ENCODE measurements at places on chromosomes 12 and 14. TPM values are rescaled to one million over a fixed set of nuclear protein-coding genes. Genes with fewer than 3 reads are reported as not detected.

The CLEC6A gene
- not detected for total RNA-seq

The PLEKHH1 gene
- total RNA-seq = 17.1 TPM

The GUCY2C gene
- 47.6 TPM for total RNA-seq

The SOAT2 gene
- total RNA-seq = 21.8 TPM

DNA sequence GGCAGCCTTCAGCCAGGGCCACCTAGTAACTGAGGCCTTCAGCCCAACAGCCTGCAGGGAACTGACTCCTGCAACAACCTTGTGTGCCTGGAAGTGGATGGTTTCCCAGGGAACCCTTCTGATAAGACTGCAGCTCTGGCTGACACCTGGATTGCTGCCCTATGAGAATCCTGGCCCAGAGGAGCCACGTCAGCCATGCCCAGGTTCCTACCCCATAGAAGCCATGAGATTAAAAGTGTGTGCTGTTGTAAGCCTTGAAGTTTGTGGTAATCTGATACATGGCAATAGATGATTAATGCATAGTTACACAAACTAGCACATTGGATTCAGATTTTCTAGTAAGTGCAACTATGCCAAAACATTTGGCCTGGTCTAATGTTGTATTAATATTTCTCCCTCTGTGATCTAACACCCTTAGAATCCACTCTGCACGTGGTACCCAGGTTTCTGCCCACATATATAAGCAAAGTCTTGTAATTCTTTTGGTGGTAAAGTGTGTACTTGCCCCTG, 64.8 kb upstream of the BEGAIN start:
- no peak for DNase-seq
- no peak overlapping the region for H3K4me3 ChIP-seq
- peaks cover 6% of the 10 kb centered on the region for H3K4me1 ChIP-seq
- no peaks in the 10 kb centered on the region for H3K27me3 ChIP-seq
- no peaks in the 10 kb centered on the region for H3K36me3 ChIP-seq

DNA sequence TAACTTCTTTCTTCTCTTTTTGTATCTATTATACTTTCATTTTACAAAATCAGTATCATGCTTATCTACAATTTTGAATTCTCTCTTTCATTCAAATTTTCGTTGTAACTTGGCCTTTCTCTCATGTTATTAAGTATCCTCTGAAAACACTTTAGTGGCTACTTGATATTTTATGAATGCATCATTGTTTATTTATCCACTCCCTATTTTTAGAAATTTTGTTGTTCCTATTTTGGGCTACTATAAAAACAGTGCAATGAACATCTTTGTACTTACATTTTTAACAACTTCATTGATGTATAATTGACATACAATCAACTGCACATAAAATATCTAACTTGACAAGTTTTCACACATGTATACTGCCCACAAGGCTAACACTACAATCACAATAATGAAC, 44.0 kb upstream of the AMIGO2 start:
- no peak overlapping the region for H3K4me3 ChIP-seq
- no peak for DNase-seq
- no peaks in the 10 kb centered on the region for H3K27me3 ChIP-seq
- H3K36me3 ChIP-seq = no peaks in the 10 kb centered on the region
- H3K4me1 ChIP-seq = no peaks in the 10 kb centered on the region

DNA sequence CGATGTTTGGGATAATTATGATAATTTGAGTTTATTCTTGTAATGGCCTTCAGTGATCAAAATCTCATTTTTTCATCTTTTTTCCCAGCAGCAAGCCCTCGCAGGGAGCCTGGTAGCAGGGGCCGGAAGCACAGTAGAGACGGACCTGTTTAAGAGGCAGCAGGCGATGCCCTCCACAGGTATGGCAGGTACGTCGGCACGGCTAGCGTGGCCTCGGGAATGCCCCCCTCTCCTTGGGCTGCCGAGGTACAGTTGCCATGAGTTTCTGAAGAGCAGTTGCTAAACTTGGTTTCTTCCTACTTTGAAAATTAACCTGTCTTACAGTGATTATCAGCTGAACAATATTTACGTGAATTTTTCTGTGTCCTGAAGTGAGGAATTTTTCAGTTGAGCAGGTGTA, 29.9 kb downstream of the EP400 start:
- H3K4me1 ChIP-seq = no peaks in the 10 kb centered on the region
- H3K4me3 ChIP-seq = no peak overlapping the region
- no peaks in the 10 kb centered on the region for H3K36me3 ChIP-seq
- H3K27ac ChIP-seq = no peak overlapping the region
- no peaks in the 10 kb centered on the region for H3K27me3 ChIP-seq
- no peak for DNase-seq

DNA sequence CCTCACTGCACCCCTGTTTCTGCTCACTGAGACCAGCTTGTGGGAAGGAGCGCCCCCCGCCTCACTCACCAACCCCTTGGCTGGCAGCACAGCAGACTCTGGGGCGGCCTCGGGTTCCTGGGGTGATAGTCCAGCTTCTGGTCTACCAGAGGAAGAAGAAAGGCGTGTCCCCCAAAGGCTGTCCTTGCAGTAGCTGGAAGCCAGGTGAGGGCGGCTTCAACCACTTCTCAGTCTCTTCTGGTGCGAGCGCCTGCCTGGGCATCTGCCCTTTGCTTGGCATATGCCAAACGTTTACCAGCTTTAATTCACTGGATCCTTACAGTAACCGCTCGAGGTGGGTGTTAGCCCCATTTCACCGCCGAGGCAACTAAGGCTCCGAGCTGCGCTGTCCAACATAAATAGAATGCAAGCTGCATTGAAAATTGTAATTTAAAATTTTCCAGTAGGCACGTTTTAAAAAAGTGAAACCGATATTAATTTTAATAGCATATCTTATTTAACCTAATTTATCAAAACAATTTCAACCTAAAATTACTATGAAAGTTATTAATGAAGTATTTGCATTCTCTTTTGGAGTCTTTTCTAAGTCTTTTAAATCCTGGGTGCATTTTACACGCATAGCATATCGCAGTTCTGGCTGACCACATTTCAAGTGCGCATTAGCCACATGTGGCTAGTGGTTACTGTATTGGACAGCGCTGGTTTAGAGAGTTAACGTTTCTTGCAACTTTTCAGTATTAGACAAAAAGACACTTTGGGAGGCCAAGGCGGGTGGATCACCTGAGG, 872 bp downstream of the FAM177A1 start:
- peaks cover 29% of the 10 kb centered on the region for H3K4me1 ChIP-seq
- peak overlapping the region; percentile 74 for H3K4me3 ChIP-seq
- no peaks in the 10 kb centered on the region for H3K36me3 ChIP-seq
- peak; percentile 75 for DNase-seq
- H3K27ac ChIP-seq = peak overlapping the region; percentile 97

DNA sequence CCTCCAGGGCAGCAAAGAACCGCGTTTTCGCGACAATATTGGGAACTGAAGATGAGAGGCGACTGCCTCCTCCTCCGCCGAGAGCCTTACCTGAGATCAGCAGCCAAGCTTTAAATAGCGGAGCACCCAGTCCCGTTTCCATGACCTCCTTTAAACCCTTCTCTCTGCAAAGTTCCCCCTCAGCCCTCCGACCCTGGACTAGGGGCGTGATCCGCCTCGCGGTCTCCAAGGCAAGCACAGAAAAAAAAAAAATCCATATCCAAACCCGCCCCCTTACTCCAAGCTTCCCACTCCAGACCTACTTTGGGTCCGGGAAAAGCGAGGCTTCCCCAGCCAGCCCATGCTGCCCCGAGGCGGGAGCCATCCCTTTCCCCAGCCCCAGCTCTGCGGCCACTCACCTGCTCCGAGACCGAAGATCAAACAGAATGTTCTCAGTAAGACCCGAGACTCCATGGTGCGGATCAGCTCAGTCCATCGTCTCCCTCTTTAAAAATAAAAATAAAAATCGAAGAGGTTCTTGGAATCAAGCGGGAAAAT, 630 bp downstream of the NELL2 start:
- no peak overlapping the region for H3K27ac ChIP-seq
- no peaks in the 10 kb centered on the region for H3K4me1 ChIP-seq
- no peaks in the 10 kb centered on the region for H3K36me3 ChIP-seq

DNA sequence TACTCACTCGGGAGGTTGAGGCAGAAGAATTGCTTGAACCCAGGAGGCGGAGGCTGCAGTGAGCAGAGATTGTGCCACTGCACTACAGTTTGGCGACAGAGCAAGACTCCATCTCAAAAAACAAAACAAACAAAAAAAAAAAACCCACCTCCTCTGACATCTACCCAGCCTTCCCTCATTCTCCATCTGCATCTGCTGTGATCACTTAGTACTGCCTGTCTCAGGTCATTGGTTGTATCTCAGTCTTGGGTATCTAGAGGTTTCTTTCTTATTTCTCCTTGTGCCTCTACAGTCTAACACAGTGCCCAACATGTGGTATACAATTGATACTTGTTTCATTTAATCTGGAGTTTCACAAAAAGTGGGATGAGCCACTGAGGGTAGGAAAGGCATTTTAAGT, 5.3 kb downstream of the LTBP2 start:
- no peak overlapping the region for H3K27ac ChIP-seq
- peaks cover 17% of the 10 kb centered on the region for H3K27me3 ChIP-seq
- H3K36me3 ChIP-seq = no peaks in the 10 kb centered on the region
- no peak for DNase-seq

DNA sequence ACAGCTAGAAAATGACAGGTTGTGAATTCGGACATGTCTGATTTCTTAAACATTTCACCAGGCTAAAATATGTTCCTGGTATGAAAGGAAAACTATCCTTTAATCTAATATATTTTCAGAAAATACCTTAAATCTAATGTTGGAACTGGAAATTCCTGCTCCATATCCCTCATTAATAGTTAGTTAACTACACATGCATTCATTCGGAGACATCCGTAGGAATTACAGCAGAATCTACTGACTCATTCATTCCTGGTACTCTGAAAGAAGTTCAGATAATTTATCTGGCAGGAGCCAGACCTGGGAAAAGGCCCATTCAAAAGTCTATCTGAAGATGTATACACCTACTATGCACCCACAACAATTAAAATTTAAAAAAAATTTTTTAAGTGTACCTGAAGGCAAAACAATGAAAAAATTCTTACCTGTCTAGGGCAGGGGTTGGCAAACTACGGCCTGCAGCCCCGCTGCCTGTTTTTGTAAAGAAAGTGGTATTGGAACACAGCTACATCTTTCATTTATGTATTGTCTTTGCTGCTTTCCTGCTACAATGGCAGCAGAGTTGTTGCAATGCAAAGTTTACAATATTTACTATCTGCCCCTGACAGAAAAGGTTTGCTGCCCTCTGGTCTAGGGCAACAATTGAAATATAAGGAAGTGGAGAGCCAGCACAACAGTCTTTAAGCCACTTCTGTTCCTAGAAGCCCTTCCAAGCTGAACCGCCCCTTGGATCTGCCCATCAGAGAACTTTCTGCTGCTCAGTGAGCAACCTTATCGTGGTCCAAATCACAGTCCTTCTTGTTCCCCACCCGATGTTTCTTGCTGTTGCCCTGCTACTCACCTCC, 17.9 kb upstream of the NFYB start:
- H3K36me3 ChIP-seq = no peaks in the 10 kb centered on the region
- H3K27me3 ChIP-seq = no peaks in the 10 kb centered on the region
- no peak overlapping the region for H3K27ac ChIP-seq
- no peak for DNase-seq

DNA sequence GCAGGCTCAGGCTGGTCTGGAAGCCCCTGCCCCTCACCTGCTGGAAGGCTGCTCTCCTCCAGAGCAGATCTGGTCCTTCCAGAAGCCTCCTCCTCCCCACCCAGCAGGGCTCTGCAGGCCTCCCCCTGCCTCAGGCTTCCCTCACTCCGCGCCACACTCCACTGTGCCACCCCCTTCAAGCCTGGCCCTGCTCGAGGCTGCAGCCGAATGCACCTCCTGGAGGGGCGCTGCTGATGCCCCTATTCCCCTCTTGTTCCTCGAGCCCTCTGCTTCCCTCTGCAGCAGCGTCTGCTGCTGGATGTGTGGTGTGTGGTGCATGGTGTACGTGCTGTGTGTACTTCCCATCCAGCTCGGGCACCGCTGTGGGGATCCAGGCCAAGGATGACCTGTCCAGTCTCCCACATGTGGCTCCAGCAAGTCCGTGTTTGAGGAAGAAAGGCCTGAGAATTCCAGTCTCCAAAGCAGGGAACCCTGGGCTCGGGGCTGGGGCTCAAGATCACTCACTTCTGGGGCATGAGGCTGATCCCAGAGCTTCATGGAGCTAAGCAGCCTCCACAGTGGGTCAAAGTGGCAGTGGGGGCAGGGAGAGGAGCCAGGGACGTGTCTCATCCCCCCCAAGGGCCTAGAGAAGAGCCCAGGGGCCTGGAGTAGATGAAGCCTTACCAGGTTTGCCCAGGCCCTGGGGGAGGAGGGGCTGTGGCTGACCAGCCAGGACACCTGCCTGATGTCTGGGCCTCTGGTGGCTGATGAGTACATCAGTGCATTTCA, 136.0 kb upstream of the C14orf180 start:
- no peak for DNase-seq
- H3K4me1 ChIP-seq = no peaks in the 10 kb centered on the region
- H3K27me3 ChIP-seq = no peaks in the 10 kb centered on the region
- no peaks in the 10 kb centered on the region for H3K36me3 ChIP-seq

DNA sequence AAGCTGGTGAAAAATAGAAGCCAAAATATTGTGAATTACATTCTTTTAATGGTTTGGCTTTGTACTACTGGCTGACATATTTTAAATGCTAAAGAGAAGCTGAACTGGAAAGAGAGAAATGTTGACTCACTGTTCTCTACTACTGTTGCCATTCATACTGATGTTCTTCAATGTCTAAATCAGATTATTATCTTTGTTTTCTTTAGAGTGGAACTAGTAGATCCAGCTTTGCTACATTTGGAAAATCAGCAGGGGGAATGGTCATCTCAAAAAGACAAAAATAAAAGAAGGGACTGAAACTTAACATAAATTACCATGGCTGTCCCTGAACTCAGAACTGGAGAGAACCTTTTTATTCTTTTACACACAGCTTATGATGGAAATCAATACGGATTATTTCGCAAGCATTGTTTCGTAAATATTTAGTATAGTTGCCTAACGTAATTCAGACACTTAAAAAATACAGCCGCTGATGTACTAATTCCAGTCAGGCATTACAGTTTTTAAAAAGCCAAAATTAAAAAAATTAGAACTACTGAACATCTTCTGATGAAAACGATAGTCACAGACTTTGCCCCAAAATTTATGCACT, 76.3 kb upstream of the OTX2 start:
- no peak for DNase-seq
- no peak overlapping the region for H3K27ac ChIP-seq
- H3K4me3 ChIP-seq = no peak overlapping the region
- peaks cover 4% of the 10 kb centered on the region for H3K27me3 ChIP-seq
- H3K4me1 ChIP-seq = no peaks in the 10 kb centered on the region

DNA sequence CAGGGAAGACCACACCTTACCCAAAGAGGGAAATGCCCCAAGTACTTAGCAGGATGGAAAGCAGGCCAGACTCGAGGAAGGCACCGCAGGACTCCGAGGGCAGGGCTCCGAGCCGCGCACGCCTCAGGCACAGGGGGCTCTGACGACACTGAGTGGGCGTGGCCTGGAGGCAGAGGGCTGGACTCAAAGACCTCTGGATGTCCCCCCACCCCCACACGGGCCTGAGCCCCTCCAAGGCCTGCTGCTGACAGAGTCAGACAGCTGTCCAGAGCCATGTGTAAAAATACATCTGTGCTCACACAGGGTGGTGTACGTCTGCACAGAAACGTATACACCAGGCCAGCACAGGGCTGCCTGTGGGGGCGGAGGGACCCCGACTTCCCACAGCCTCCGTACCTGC, 1.4 kb downstream of the AKT1 start:
- peaks cover 35% of the 10 kb centered on the region for H3K4me1 ChIP-seq
- H3K4me3 ChIP-seq = peak overlapping the region; percentile 39

GRCh38 chr12:29204521-29204920, 55.4 kb downstream of the FAR2 start:
- peaks cover 3% of the 10 kb centered on the region for H3K4me1 ChIP-seq
- DNase-seq = no peak
- H3K27me3 ChIP-seq = no peaks in the 10 kb centered on the region
- no peaks in the 10 kb centered on the region for H3K36me3 ChIP-seq
- no peak overlapping the region for H3K4me3 ChIP-seq

GRCh38 chr12:12230275-12230674, 36.6 kb downstream of the LRP6 start:
- H3K4me1 ChIP-seq = peaks cover 5% of the 10 kb centered on the region
- no peak overlapping the region for H3K4me3 ChIP-seq
- H3K36me3 ChIP-seq = no peaks in the 10 kb centered on the region
